ENCODE measurements at places on chromosomes 5 and 9.

- DNase-seq, result no peak
Observed at GRCh38 chr5:129569295-129569694, 109.2 kb downstream of the ADAMTS19 start.

- no peak for DNase-seq
Observed at GRCh38 chr9:108639696-108640095, 216.1 kb downstream of the ACTL7B start.

DNA sequence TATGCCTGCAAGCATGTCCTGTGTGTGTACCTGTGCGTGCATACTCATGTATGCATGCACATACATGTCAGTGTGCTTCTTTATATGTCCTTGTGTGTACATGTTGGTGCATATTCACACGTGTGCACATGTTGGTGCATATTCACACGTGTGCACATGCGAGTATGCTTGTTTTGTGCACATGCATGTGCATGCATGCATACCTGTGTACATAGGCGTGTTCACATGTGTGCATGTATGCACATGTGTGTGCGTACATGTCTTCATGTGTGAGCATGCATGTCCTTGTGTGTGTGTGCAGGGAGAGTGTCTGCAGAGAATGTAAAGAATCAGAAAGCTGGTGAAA lies 72.2 kb upstream of the FCN2 start:
- DNase-seq, result no peak

GRCh38 chr5:62900976-62901375 lies 322.4 kb downstream of the LRRC70 start:
- DNase-seq, result no peak

DNA sequence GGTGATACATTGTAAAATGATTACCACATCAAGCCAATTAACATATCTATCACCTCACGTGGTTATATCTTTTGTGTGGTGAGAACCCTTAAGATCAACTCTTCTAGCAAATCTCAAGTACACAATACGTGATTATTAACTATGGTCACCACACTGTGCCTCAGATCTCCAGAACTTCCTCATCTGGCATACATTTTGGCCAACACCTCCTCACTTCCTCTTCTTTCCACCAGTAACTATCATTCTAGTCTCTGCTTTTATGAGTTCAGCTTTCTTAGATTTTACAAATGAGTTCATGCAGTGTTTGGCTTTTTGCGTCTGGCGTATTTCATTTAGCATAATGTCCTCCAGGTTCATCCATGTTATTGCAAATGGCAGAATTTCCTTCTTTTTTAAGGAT lies 35.8 kb downstream of the PRKACG start:
- DNase-seq, result no peak

- DNase-seq, result no peak
Observed at GRCh38 chr9:93300175-93300572, 116.2 kb downstream of the WNK2 start.

DNA sequence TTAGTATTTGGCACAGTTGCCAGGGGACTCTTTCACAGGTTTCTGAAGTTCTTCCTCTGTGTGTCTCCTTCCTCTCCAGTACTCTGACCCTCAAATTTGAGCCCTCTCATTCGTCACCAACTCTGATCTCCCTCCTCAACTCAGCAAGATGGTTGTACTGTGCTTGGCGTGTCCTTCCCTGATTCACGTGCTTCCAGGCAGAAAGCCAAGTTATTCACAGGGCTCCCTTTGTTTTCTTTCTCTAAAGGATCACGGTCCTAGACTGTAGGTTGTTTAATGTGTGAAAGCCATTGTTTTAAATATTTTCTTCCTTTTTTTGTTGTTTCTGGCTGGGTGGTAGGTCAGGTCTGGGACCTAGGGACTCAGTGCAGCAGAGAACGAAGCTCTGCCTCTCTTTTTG lies 142.9 kb downstream of the DMAC1 start:
- DNase-seq, result no peak

DNA sequence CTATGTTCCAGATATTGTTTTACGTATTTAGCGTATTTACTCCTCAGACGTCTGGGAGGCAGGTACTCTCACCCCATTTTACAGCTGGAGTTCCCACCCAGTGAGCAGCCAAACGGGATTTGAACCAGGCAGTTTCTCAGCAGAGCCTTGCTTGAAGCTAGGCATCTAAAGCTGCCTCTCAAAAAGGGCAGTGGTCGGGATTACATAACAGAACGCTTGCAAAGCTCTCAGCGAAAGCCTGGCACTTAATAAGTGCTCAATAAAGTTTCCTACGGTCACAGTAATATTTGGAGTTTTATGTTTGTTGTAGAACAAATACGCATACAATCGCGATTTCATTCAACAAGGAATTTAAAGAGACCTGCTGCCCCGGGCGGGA lies 286 bp upstream of the BSPRY start:
- no peak for DNase-seq

GRCh38 chr5:113064806-113065205 lies 88.2 kb downstream of the DCP2 start:
- no peak for DNase-seq

DNA sequence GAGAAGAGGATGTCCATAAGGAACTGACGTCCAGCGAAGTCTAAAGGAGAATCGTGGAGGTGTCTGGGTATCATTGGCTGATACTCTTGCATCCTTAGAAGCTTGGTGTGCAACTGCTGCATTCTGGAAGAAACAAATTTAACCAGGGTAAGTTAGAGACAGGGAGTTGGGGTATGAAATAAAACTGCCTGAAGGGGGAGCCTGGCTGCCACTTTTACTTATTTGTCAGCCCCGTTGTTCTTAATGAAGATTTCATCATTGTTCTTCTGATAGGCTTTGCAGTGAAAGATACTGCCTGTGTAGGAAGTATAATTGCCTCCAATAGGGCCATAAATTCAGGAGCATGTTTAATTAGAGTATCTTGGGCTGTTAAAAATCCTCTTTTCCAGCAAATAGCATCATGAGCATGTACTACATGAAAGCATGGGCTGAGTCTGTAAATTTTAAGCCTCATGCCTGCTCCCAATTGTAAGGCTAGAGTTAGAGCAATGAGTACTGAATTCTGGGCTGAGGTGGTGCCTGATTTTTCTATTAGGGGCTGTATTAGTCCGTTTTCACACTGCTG lies 1264.5 kb upstream of the ACO1 start:
- no peak for DNase-seq

- no peak for DNase-seq
Observed at GRCh38 chr5:10844016-10844415, 83.0 kb upstream of the DAP start.

DNA sequence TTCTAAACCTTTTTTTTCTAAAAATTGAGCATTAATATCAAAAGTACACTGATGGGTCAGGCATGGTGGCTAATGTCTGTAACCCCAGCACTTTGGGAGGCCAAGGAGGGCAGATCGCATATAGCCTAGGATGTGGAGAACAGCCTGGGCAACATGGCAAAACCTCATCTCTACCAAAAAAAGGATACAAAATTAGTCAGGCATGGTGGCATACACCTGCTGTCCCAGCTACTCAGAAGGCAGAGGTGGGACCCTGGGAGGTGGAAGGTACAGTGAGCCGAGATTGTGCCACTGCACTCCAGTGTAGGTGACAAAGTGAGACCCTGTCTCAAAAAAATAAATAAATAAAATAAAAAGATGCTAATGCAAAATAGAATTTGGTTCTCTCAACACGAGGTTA lies 49.4 kb downstream of the RAPGEF1 start:
- DNase-seq, result no peak

DNA sequence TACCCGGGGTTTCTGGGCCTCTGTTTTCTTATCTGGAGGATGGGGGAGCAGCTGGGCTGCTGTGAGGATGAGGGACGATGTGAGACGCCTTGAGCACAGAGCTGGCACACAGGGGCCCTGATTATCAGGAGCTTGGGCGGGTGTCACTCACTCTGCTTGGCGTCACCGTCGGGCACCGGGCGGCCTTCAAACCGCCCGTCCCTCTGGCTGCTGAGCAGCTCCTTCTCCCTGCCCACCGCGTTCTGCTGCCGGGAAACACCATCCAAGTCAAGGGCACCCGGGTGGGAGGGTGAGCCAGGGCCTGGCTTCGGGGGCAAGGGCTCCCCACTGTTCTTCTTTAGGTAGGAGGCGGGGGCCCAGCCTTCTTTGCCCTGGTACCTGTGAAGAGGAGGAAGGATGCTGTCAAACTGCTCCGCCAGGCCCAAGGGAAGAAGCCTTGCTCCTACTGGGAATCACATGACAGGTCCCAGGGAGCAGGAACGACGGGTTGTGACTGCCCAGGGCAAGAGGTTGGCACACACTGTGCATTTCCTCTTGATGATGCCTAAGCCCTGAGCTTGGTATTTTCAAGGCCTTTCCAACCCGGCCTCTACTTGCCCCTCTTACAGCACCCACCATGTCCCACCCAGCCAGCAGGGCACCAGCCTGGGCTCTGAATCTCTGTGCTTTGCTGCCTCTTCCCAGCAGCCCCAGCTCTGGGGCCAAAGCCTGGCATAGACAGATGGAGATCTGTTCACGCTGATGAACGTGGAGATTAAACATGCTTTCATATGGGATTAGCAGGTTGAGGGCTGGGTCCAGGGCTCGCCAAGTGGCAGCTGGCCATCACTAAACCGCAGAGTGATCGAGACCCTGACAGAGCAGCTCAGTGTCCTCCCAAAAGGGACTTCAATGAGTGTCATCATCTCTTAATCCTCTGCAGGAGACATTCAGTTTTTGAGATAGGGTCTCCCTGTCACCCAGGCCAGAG lies 66.9 kb upstream of the UBTD2 start:
- DNase-seq, result no peak

DNA sequence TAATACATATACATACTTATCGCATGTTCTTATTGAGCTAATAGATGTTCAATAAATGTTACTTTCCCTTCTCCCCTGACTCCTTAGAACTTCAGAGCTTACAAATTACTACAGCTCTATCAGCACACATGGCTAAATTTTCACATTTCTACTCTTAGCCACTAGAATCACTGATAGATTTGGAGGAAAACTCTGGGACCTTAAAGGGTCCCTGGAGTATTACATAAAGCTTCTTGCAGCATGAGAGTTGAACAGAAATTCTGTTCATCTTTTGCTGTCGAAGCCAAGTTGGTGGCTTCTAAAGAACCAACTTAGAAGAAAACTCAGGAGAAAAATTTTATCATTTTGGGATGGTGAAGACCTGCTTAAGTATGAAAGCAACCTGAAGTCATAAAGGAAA lies 15.5 kb downstream of the B4GALT1 start:
- DNase-seq, result no peak

GRCh38 chr9:100911273-100911672 lies 117.3 kb upstream of the PLPPR1 start:
- no peak for DNase-seq

GRCh38 chr9:37582548-37583157 lies 6.5 kb upstream of the FBXO10 start:
- no peak for DNase-seq

- no peak for DNase-seq
Observed at GRCh38 chr9:76534026-76534425, 75.0 kb downstream of the GCNT1 start.

DNA sequence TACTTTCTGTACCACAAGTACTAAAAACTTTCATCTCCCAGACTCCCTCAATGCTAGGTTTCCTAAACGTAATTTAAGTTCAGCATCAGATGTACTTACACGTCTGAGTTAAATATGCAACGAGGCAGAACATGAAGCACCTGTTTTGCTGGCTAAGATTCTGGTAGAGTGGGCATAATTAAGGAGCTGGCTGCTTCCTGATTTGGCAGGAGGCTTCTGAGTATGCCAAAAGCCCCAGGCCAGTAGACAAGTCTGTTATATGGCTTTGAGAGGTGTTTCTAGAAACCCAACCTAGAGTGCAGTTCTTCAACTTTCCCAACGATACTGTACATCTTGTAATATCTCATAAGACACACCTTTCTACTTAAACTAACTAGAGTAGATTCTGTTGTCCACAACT lies 13.6 kb downstream of the TICAM2 start:
- no peak for DNase-seq

GRCh38 chr9:6842584-6842947 lies 84.8 kb downstream of the KDM4C start:
- no peak for DNase-seq

DNA sequence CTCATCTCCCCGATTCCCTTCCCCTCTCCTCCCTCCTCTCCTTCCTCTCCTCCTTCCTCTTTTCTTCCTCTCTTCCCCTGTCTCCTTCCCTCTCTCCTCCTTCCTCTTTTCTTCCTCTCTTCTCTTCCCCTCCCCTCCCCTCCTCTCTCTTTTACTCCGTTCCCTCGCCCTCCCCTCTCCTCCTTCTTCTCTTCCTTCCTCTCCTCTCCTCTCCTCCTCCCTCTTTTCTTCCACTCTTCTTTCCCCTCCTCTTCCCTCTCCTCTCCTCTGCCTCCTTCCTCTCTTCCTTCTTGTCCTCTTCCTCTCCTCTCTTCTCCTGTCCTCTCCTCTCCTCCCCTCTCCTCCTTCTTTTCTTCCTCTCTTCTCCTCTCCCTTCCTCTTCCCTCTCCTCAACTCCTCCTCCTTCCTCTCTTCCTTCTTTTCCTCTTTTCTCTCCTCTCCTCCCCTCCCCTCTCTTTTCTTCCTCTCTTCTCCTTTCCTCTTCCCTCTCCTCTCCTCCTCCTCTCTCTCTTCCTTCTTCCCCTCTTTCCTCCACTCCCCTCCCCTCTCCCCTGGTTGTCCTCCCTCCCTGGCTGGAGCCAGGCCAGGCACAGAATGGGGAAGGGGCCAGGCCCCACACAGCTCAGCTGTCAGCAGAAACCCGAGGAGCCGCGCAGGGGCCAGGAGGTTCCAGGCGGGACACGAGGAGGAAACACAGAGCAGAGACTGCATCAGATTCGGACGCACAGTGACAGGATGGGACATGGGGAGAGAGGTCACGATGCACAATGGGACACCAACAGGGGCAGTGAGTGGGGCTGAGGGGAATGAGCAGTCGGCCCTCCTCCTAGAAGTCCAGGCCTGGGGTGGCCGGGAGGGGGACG lies 48.0 kb downstream of the CAMK2A start:
- DNase-seq, result no peak

- DNase-seq, result no peak
Observed at GRCh38 chr9:105858006-105858690, 163.8 kb downstream of the TMEM38B start.

- DNase-seq, result no peak
Observed at GRCh38 chr9:135253305-135254004, 166.0 kb downstream of the OLFM1 start.

- no peak for DNase-seq
Observed at GRCh38 chr9:124676159-124676551, 95.0 kb downstream of the NR6A1 start.

GRCh38 chr5:42531611-42532010 lies 108.4 kb downstream of the GHR start:
- no peak for DNase-seq

- DNase-seq, result no peak
Observed at GRCh38 chr5:43231977-43232376, 40.0 kb downstream of the NIM1K start.

Measured in esophagus squamous epithelium (tissue), 5 donors.